ENCODE measurements at places on chromosomes 16 and 17.

- no peak for DNase-seq
Measured at GRCh38 chr17:81719410-81720266, 7.6 kb downstream of the SLC25A10 start.

DNA sequence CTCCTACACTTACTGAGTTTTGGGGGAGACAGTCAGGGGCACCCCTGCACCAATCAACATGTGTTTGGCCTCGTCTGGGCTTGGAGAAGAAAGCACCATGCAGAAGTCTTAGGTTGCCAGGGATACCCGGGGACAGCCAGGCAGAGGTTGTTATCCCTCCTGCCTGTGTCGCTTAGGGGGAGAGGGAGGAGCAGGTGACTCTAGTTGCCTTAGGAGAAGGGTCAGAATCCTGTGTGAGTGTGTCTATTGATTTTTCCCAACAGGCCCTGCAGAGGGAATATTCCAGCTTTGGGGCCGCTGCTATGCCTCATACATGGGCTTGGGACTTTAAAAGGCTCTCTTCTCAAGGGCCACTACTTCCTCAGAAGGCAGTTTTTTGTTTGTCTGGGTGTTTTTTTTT is 89.1 kb downstream of the RGS9 start:
- no peak for DNase-seq

GRCh38 chr17:72587773-72588511 is 467.1 kb downstream of the SOX9 start:
- no peak for DNase-seq

DNA sequence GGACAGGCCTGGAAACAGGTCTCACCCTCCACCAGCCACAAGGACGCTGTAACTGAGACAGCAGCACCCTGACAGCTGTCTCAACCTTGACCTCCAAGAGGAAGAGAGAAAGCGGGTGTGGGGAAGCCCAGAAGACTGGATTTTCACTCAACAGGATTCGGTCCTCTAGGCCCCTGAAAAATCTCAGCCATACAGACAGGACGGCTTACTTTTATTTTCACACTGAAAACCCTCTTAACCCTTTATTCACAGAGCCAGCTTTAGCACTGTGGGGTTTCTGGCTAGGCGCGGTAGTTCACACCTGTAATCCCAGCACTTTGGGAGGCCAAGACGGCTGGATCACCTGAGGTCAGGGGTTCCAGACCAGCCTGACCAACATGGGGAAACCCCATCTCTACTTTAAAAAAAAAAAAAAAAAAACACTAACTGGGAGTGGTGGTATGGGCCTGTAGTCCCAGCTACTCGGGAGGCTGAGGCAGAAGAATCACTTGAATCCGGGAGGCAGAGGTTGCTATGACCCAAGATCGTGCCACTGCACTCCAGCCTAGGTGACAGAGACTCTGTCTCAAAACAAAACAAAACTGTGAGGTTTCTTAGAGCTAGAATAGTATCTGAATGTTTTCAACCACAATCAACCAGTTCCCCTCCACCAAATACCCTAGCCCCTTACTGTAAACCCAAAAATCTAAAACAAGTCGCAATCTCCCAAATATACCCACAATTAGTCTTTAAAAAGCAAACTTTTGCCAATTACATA is 5.3 kb downstream of the ANKRD11 start:
- no peak for DNase-seq

DNA sequence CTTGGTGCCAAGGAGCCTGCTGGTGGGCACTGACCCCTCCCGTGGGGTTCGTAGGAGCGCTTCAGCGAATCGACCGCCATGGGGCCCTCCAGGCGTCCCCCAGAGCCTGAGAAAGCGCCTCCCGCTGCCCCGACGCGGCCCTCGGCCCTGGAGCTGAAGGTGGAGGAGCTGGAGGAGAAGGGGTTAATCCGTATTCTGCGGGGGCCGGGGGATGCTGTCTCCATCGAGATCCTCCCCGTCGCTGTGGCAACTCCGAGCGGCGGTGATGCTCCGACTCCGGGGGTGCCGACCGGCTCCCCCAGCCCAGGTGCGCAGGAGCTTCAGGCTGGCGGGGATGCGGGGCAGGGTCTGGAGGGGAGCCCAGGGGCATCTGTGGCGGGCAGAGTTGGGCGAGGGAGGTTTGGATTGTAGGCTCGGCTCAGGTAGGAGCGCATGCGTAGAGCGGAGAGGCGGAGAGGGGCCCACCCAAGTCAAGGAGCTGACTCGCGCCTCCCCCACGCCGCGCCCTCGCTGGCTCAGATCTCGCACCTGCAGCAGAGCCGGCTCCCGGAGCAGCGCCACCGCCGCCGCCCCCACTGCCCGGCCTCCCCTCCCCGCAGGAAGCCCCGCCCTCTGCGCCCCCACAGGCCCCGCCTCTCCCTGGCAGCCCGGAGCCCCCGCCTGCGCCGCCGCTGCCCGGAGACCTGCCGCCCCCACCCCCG is 19.8 kb downstream of the FMNL1 start:
- DNase-seq, result no peak

- DNase-seq, result no peak
Measured at GRCh38 chr16:11539641-11540050, 47.1 kb downstream of the LITAF start.

DNA sequence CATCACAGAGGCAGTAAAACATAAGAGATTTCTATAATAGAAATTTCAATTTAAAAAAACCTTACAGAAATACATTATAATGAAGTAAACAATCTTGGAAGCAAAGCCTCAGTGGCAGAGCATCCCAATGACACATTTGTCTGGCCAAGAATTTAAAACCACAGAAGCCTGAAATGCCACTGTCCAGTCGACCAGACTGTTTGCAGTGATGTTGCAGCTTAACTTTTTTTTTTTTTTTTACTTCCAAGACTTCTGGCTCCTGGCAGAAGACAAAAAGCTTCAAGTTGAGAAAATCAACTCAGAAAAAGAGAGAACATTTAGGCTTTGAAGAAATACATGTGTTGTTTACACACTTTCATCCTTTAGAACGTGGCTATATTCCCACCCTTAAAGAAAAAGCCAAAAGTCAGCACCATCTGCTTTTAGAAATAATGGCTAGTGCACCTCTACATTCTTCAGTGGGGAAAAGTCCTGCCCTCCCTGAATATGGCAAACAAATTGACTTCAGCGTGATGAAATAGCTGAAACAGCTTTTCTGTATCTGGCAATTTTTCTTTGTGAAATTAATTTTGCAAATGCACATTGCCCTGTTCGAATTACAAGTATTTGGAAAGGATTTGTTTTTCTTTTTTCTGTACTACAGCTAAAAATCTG is 205.5 kb upstream of the MON1B start:
- no peak for DNase-seq

- DNase-seq, result no peak
Measured at GRCh38 chr16:6558126-6558525, 774.5 kb upstream of the RBFOX1 start.

GRCh38 chr17:29844339-29845048 is 85.5 kb downstream of the SSH2 start:
- peak; percentile 50 for DNase-seq

DNA sequence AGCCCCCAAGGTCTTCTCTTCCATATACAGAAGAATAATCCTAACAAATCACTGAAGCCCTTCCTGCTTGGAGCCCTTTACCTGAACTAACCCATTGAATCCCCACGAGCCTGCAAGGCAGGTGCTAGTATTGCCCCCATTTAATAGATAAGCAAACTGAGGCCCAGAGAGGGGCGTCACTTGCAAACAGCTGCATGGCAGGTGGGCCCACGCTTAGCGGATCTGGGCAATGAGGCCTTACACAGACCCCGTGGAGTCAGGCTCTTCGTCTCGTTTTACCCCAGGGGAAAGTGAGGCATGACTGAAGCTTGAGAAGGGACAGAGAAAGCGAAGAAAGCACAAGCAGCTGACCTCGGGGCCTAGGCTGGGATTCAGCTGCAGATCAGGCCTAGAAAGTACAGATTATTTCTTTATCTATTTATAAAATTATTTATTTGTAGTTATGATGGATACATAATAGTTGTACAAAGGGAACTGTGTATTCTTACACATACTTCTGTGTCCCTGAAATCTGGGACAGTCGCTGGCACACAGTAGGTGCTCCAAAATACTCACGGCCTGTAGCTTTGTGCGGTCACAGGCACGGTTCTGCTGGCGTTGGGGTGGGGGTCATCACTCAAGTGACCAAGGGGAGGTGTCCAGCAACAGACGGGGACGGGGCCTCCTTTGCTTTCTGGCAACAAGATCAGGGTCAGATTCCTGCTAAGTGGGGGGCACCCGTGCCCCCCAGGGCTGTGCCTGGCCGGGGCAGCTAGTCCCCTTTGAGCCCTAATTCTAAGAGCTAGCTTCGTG is 223.2 kb upstream of the GSE1 start:
- DNase-seq, result no peak

GRCh38 chr16:3745751-3746355 is 28.5 kb upstream of the TRAP1 start:
- peak; percentile 8 for DNase-seq

DNA sequence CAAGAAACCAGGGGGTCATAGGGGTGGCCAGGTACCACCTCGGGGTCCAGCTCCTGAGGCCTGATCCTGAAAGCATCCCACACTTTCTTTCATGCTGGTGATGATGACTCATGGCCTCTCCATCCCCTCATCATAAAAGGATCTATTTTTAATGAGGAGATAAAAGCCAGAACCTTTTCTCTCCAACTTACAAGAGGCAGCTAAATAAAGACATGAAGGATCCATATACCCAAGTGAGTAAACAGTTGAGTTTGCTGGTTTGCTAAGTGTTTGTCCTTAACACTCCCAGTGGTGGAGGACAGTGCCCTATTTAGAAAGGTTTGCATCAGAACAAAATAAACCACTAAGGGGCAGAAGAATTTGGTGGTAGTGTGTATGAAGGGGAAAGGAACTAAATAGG is 383.8 kb downstream of the GRIN2A start:
- DNase-seq, result no peak

GRCh38 chr16:4378999-4379690 is 7.5 kb downstream of the VASN start:
- DNase-seq, result no peak

All from fibroblast of upper back skin (primary cell).